ENCODE measurements at places on chromosomes 4 and X. TPM values are rescaled to one million over a fixed set of nuclear protein-coding genes. Genes with fewer than 3 reads are reported as not detected.

- no peak for DNase-seq
- H3K4me1 ChIP-seq: peaks cover 11% of the 10 kb centered on the region
- no peak overlapping the region for H3K4me3 ChIP-seq
These were observed 29.8 kb downstream of the SGMS2 start for GRCh38 chr4:107854356-107855022.

DNA sequence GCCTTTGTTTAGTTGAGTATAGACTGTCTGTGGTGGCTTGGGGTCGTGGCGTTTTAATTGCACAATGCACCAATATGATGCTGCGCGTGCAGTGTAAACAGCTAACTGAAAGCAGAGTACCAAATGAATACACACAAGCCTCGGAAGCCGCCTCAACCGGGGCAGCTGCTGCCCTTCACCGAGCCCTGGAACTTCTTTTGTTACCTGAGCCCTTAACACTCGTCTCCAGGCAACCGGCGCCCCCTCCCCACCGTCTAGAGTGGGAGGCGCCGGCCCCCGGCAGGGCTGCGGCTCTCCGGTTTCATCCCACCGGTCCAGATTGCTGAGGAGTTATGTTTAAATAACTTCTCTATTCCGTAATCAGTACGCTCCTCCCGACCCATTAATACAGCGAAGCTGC, 173.2 kb upstream of the TBL1X start:
- DNase-seq: peak; percentile 68
- H3K4me1 ChIP-seq: peaks cover 42% of the 10 kb centered on the region

Gene KIAA0232
- 36.5 TPM for total RNA-seq

DNA sequence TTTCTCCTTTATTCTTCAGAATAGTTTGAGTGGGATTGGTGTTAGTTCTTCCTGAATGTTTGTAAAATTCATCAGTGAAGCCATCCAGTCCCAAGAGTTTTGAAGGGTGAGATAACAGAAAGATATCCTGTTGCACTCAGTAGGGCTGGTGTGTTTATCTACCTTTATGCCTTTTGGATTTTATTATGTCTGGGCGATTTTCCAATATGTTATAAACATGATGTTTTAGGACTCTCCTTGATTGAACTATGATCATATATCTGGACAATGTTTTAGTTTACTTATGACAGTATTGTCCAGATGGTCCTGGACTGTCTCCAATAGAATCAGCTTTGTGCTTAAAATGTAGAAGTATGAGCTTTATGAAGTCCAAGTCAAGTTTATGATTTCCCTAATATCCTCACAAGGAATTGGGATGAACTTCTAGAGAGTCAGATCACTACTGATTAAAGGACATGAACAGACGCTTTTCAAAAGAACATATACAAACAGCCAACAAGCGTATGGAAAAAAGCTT, 77.6 kb upstream of the ITM2A start:
- no peak overlapping the region for H3K27ac ChIP-seq
- DNase-seq: no peak
- H3K4me1 ChIP-seq: no peaks in the 10 kb centered on the region

- H3K36me3 ChIP-seq: no peaks in the 10 kb centered on the region
- H3K4me3 ChIP-seq: peak overlapping the region; percentile 94
- peaks cover 7% of the 10 kb centered on the region for H3K4me1 ChIP-seq
- H3K27ac ChIP-seq: peak overlapping the region; percentile 98
- H3K27me3 ChIP-seq: no peaks in the 10 kb centered on the region
- DNase-seq: no peak
These were observed 658 bp downstream of the KDM6A start for GRCh38 chrX:44873415-44874276.

Gene NUDT6
- total RNA-seq: 8.2 TPM

Gene NLRP2B
- not detected for total RNA-seq

Gene GDPD2
- 0.31 TPM for total RNA-seq

- DNase-seq: no peak
- H3K36me3 ChIP-seq: peaks cover 15% of the 10 kb centered on the region
- H3K4me1 ChIP-seq: peaks cover 24% of the 10 kb centered on the region
- no peaks in the 10 kb centered on the region for H3K27me3 ChIP-seq
These were observed 135.1 kb downstream of the MID1 start for GRCh38 chrX:10485326-10485725.

DNA sequence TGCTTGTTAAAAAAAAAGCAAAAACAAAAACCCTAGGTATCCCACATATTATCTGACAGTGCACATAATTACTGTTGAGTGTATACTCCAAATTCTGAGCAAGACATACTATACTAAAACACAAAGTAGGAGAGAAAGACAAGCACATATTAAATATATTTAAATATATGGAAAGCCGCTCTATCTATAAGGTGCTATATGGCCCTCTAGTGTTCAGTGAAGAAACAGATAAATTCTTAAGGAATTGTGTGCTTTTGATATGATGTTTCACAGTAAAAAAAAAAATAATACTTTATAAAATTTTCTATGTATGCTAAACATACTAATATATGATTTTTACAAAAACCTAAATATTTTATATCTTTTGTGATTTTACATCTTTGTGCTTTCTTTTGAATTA, 137.8 kb downstream of the FBXW7 start:
- H3K4me3 ChIP-seq: no peak overlapping the region
- peaks cover 8% of the 10 kb centered on the region for H3K36me3 ChIP-seq
- no peak overlapping the region for H3K27ac ChIP-seq
- H3K4me1 ChIP-seq: peaks cover 3% of the 10 kb centered on the region

Gene SLC10A4
- 10.1 TPM for total RNA-seq

DNA sequence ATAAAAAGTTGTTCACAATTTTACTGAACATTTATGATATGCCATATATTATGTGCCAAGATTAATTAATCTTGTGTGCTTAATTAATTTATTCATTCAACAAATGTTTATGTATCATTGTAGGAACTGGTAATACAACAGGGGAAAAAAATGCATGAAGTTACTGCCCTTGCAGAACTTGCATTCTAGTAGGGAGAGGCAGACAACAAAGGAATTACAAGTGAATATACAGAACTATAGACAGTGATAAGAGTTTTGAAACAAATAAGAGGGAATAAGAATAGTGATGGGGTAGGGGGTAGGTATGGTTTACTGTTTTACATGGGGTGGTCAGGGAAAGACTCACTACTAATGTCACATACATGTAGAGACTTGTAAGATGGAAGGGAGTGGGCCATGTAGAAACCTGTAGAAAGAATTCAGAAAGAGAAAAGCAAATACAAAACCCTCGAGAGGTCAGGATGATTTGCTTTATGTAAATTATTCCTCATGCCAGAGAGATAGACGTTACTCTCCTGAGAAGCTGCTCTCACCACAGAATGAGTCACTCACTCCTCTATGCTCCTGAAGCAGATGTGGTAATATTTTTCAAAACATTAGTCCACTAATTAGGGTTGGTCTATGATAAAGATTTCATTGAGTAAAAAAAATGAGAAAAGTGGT, 855.0 kb upstream of the GRID2 start:
- no peak overlapping the region for H3K4me3 ChIP-seq
- DNase-seq: no peak
- no peaks in the 10 kb centered on the region for H3K27me3 ChIP-seq
- peaks cover 6% of the 10 kb centered on the region for H3K4me1 ChIP-seq
- H3K27ac ChIP-seq: peak overlapping the region; percentile 33
- no peaks in the 10 kb centered on the region for H3K36me3 ChIP-seq

GRCh38 chrX:15349046-15349445, 13.7 kb upstream of the PIGA start:
- no peak overlapping the region for H3K4me3 ChIP-seq
- peaks cover 14% of the 10 kb centered on the region for H3K27me3 ChIP-seq
- H3K27ac ChIP-seq: no peak overlapping the region
- H3K36me3 ChIP-seq: no peaks in the 10 kb centered on the region
- H3K4me1 ChIP-seq: peaks cover 2% of the 10 kb centered on the region

DNA sequence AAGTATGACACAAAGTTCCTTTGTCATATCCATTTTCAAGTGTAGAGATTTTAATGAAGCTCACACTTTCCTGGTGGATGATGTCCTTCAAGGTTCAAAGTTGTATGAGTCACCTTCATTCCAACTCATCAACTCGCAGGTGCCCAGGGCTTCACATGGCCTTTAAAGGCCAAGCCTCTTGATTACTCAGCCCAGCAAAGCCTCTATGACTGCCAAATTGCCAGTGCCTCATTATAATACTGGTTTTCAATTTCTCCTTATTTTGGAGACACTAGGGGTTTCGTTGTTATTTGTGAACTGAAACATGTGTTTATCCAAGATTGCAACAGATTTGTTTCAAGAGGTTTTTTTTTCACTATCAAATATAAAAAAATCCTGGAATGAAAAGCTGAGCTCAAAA, 45.9 kb upstream of the PPP3CA start:
- no peak overlapping the region for H3K4me3 ChIP-seq
- H3K27ac ChIP-seq: no peak overlapping the region
- H3K4me1 ChIP-seq: no peaks in the 10 kb centered on the region
- DNase-seq: no peak

DNA sequence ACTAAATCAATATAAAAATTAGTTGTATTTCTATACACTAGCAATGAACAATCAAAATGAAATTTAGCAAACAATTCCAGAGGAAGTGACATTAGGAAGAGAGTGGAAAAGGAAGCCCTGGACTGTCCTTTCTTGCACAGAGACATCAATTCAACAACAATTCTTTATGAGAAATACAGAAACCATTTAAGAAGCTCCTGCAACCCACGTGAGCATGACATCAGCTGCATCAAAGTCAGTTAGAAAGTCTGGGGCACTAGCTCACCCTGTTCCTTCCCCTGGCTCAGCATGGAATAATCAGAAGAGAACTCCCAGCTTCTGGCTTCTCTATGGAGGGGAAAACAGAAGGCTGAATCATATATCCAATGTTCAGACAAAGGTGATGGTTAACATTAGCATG, 48.6 kb upstream of the STARD8 start:
- DNase-seq: no peak
- H3K4me3 ChIP-seq: no peak overlapping the region
- peaks cover 2% of the 10 kb centered on the region for H3K36me3 ChIP-seq
- no peaks in the 10 kb centered on the region for H3K4me1 ChIP-seq
